ENCODE measurements at places on chromosomes 11 and 22.

DNA sequence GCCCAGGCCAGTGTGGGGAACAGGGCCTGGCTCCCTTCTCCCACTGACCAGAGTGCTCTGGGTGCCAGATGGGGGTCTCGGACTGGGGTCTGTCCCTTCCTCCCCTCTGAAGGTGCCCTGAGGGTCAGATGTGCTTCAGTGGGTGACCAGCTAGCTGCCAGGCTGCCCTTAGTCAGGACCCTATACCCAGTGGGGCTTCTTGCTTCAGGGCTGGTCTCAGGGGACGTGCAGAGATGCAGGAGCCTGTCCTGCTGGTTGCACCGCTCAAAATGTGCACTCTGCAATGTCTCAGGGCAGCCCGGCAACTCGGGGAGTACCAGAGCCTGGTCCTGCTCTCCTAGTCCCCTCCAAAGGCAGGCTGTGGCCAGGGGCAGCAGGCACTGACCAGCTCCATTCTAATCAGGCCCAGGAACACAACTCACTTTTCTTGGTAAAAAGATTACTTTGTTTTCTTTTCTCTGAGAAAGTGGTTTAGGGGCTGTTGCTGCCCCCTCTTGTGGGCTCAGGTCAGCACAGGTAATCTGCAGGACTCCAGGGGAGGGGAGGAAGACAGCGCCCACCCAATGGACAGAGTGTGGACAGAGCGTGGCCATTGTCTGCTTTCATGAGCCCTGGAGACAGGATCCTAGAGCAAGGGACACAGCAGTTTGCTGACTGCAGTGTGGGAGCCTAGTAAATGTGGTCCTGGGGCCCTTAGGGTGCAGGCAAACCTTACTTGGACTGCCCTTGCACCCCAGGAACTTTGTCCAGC is 80.9 kb downstream of the MED15 start:
- no peak for DNase-seq

DNA sequence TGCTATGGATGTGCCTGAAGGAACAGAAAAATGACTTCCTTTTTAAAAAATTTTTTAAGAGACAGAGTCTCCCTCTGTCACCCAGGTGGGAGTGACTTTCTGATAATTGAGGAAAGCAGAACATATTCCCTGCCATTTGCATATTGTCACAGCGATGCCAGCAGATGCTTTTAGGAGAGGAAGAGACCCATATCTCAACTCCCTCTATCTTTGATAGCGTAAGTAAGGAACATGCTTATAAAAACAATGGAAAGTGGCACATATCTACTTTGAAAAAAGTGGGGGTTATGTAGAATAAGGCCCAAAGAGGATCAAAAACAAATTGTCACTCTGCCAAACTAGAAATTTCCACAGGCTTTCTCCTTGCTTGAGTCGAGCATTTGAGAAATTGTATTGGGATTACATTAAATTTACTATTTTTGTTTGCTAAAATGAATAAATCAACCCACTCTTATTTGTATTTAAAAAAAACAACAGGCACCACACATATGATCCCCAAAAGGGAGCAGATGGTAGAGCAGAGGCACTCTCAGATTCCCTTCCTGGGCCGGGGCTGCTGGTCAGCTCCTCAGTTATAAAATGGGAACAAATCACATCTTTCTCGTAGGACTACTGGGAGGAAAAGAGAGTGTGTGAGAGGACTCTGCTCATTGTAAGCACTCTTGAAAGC is 68.8 kb upstream of the TSPAN18 start:
- DNase-seq, result no peak

DNA sequence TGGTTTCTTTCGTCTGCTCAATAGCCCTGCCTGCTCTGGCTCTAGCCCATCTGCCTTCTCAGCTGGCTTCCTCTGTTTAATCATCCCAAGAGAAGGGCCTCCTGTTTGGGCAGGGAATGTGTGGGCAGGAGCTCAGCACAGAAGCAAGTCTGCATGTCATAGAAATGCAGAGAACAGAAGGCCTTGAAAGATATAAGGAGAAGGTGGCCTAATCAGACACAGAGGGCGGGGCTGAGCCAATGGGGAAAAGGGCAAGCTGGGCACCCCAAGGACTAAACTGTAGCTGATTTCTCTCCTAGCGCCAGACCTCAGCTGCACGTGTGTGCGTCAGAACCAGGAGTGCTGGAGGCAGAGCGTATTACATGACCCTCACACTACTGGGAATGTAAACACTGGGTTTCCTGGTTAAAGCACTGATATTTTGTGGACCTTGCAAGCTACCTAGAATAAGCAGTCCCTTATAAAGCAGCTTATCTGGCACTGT is 7.6 kb upstream of the CCKBR start:
- no peak for DNase-seq

- DNase-seq, result no peak
Observed at GRCh38 chr11:111349191-111349695, 29.8 kb downstream of the POU2AF1 start.

DNA sequence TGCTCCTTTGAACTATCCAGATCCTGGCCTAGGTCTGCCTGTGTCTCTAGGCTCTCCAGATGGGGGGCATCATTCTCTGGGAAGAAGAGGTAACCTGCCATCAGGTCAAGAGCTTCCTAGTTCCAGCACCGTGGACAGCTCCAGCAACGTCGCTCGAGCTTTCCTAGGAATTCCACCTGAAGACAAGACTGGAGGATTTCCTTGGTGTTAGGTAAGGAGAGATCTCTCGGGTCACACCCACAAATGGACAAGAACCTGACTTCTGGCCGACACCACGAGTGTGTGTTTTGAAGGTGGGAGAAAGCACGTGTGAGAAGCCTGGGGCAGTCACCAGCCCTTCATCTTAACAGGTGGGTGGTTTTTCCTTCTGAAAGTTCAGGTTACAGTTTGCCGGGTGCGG is 1.2 kb downstream of the PRG3 start:
- DNase-seq, result no peak

GRCh38 chr11:4094348-4095291 is at the start of gene RRM1:
TSS of gene RRM1 (plus strand) at chr11:4094799. CDS start at chr11:4095013, 214 bp downstream.
- DNase-seq, result peak; percentile 89

DNA sequence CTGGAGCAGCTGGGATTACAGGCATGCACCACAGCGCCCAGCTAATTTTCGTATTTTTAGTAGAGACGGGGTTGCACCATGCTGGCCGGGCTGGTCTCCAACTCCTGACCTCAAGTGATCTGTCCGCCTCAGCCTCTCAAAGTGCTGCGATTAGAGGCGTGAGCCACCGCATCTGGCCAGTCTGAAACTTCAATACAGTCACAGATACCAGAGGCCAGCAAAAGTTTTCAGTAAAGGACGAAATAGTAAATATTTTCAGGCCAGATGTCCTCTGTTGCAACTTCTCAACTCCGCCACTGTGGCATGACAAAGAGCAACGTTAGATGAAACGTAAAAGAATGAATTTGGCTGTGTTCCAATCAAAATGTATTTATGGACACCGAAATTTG is 403.6 kb downstream of the MN1 start:
- no peak for DNase-seq

DNA sequence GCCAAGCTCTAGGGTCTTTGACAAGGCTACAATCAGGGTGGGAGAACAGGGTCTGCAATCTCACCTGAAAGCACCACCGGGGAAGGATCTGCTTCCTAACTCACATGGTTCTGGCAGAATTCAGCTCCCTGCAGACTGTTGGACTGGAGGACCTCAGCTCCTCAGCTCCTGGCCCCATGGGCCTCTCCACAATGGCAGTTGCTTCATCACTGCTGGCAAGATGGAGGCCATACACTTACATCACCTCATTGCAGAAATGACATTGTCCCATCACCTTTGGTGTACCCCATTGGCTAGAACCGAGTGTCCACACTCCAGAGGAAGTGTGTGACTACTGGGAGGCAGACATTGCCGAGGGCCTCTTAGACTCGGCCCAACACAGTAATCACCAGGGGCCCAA is 20.9 kb upstream of the MPPED1 start:
- no peak for DNase-seq

DNA sequence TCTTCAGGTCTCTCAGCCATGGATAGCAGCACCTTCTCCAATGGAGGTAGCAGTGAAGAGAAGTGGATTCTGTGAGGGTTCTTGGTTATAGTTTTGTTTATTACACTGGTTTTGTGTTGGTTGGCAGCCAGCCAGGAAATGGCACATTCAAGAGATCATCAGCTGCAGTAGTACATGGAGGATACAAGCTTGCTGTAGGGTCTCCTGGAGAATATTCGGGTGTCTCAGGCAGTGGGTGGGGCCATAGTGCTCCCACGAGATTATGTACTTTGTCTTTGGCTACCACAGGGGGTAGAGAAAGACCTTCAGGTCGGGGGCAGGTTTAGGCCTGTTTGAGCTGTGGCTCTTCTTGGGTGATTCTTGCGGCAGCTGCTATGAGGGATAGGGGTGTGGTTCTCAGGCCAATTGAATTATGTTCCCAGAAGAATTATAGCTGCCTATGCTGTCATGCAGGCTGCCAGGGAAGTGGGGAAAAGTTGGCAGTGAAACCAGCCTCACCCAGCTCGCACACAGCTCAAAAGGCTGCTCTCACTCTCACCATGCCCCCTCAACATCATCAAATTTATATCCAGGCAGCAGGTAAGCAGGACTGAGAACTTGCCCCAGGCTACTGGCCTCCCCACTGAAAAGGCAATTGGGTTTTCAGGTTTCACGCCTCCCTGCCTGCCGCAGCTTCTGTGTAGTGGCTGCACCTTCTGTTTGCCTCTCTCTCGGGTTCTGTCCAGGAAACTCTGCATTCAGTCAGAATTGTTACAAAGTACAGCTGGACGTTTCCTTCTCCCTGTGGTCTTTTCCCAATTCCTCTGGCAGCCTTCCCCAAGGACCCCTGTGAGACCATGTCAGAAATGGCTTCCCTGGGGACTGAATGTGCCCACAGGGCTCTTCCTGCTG is 435.5 kb downstream of the LUZP2 start:
- no peak for DNase-seq

- peak; percentile 29 for DNase-seq
Observed at GRCh38 chr22:49826603-49827270, 936 bp downstream of the BRD1 start.

DNA sequence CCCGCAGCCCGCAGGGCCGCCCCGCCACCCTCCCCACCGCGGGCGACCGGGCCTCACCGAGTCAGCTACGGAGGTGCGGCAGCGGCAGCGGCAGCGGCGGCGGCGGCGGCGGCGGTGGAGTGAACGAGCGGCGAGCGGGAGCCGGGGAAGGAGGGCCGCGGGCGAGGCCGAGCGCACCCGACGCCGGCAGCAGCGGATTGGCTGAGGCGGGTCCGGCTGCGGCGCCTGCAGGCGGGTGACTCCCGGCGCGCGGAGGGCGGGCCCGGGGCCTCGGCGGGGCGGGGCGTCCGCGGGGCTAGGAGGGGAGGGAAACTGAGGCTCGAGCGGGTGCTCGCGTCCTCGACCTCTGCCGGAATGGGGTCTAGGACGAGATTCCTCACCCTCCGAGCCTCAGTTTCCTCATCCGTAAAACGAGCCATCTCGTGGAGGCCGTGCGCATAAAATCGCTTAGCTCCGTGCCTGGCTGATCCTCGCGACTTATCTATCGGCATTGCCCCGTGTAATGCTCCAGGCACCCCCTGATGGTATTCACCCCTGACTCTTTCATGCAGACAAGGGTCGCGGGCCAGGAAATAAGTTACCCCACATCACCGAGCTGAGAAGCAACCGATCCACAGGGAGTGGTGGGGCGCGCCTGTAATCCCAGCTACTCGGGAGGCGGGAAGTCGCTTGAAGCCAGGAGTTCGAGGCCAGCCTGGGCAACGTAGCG is at the start of gene CPT1A:
Gene CPT1A (minus strand): TSS at position 199 of the 709 bp plus-strand sequence. CDS start 26,442 bp downstream, outside the sequence.
- peak; percentile 61 for DNase-seq

DNA sequence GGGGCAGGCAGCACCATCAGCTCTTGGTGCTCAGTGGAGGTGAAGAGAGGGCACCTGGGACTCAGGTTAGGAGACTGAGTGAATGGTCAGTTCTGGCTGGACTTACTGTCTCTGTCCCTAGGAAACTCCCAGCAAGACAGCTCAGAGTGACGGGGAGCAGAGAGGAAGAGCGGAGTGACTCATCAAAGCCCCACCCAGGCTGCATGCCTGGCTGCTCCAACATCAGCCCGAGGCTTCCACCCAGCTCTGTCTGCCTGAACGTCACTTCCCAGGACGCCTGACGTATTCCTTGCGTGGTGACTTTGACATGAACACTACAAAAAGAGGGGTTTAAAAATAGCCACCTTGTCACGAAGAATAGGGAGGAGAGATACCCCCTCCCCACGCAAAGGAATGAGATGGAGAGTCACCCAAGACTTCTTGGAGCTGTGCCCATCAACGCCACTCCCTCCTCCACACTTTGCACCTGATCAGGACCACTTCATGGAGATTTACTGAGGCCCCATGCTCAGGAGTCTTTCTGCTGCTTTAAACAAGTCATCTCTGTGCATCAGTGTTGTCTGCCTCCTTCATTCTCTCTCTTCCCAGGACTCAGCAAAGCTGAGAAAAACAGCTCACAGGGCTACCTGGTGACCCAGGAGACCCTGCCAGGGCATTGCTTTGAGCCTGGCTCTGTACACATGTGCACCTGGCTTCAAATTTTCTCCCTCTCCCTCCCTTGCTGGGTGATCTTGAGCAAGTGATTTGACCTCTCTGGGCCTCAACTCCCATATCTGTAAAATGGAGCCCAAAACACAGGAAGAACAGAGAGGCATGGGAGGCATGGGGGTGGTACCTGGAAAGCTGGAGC is 83.1 kb downstream of the MN1 start:
- no peak for DNase-seq

GRCh38 chr11:125995313-125995712 is 49.5 kb downstream of the VSIG10L2 start:
- no peak for DNase-seq

- DNase-seq, result no peak
Observed at GRCh38 chr22:26406118-26406517, 22.9 kb upstream of the ASPHD2 start.

- no peak for DNase-seq
Observed at GRCh38 chr22:37455896-37456295, 28.6 kb upstream of the ELFN2 start.

GRCh38 chr11:114262681-114263512 is 33.3 kb upstream of the NNMT start:
- DNase-seq, result no peak

- DNase-seq, result peak; percentile 46
Observed at GRCh38 chr22:38267086-38267485, 5.7 kb downstream of the TMEM184B start.

- peak; percentile 52 for DNase-seq
Observed at GRCh38 chr11:65551572-65552387, 6.4 kb downstream of the LTBP3 start.

DNA sequence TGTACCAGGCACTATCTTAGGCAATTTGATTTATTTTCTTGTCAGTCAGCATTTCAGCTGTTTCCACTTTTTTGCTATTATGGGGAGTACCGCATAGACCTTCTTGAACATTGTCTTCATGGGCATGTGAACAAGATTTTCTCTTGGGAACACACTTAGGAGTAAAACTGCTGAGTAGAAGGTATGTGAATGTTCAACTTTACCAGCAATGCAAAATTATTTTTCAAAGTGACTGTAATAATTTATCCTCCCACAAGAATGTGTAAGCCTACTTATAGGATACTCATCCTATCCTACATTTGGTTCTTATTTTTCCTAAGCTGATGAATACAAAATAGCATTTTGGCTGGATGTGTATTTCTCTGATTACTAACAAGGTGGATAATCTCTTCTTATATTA is 132.0 kb upstream of the NAV2 start:
- DNase-seq, result no peak
